ENCODE measurements at places on chromosomes 2 and 18.

DNA sequence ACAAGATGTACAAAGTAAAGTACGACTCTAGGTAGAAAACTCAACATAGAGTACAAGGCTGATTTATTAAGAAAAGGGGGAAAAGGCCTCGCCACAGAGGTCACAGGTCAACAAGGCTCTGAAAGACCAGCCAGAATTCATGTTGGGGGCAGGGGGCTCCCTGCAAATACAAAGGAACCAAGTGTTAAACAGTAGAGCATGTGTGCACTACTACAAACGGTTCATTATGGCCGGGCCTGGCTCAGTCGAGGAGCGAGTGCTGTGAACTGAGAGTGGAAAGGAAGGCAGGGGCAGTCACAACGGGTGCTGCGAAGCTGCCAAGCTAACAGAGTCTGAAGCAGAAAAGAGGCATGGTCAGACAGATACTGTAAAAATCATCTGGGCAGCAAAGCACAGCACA is 77.1 kb downstream of the MBOAT2 start:
- DNase-seq = no peak

- no peak for DNase-seq
Observed at GRCh38 chr2:158755310-158756087, 39.6 kb upstream of the DAPL1 start.

DNA sequence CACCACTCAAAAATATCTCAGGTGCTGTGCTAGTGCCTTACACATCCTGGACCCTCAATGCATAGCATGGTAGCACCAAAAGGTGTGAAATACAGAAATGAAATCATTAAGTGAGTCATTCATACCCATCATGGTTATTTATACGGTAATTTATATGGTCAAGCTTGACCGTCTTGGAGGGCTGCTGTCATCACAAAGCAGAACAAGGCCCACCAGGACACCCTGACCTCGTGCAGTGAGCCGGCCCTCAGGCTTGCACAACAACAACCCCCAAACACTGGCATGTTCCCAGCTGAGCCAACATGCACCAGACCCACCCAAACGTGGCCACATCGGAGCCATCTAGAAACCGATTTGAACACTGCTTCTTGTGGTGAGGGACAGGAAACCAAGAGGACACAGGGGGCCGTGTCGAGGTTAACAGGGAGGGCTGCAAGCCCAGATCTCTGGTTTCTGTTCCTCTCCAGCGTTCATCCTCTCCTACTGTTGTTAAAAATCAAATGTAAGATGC is 378.5 kb upstream of the ID2 start:
- DNase-seq = no peak

- no peak for DNase-seq
Observed at GRCh38 chr2:41947701-41948396, 100.0 kb upstream of the PKDCC start.

GRCh38 chr2:25497229-25497917 is 155.6 kb upstream of the DNMT3A start:
- DNase-seq = no peak

DNA sequence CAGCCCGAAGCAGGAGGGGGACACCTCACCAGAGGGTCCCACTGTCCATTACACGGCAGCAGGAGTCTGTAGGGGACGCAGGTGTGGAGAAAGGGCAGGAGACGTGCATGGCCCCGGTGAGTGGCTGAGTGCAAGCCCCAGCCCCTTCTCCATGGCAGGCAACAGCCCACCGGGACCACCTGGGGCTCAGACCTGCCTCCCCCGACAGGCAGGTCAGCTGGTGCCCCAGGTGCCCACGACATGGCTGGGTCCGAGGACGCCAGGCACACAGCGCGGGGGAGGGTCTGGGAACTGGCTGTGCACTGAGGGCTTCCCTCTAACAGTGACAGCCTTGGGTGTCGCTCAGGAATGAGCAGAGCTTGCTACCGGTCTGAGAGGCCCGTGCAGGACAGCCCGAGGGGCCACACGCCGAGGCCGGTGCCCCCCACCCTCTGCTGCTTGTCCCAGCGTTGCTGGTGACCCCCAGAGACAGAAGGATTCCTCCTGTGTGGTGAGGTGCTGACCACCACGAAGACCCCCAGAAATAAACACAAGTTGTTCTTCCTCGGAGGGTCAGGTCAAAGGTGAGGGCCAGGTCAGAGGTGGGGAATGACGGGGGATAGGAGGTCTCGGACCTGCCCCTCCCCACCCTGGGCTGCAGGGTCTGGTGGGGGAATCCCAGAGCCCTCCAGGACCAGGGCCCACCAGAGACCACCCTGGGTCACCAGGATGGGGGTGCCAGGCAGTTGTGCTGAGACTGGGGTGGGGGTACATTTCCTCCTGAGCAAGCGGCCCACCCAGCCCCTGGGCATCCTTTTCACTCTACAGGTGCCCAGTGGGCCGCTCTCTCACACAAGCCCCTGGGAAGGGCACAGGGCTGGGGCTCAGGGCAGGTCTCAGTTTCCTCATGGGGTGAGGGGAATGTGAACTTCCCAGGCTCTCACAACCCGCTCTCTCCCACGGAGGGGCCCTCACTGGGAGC is 50.6 kb downstream of the SLC66A2 start:
- peak; percentile 43 for DNase-seq

DNA sequence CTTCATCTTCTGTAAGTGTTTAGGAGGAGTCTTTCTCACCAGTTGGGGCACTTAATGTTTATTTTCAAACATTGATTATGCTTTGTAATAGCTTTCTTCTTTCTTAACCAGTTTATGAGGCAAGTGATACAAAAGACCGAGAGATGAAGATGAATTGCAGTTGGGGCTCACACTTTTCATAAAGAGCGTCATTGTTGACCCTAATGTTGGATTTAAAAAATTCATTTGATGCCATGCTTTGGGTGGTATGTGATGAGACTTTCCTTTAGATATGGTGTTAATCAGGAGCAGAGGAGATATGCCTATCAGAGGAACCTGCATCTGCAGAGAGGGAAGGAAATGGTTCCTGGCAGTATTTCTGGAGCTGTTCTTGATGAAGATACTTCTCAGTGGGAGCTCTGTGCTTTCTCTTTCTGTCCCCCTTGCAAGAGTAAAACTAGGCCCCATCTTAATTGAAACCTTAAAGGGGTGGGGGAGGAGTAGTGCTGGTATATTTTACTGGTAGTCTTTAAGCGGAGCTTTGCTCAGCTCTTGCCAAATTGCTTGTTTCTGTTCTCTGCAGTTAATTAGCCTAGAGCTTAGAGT is 2.3 kb downstream of the EML4 start:
- no peak for DNase-seq

DNA sequence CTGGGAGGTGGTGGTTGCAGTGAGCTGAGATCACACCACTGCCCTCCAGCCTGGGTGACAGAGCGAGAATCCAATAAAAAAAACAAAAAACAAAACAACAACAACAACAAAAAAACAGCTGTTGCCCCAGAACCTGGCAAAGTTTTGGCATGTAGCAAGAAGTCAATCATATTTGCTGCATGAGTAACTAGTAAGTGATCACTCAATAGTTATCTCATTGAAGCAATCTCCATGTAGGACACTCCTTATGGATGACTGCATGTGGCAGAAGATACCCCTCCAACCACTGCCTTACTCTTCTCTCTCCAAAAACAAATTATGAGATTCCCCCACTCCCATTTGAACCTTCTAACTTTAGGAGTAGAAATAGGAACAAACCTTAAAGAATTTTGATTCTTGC is 113.7 kb downstream of the TTC27 start:
- no peak for DNase-seq

GRCh38 chr18:56085551-56085950 is 497.6 kb upstream of the TCF4 start:
- DNase-seq = no peak

GRCh38 chr2:196431076-196431475 is 208.4 kb upstream of the CCDC150 start:
- DNase-seq = no peak

DNA sequence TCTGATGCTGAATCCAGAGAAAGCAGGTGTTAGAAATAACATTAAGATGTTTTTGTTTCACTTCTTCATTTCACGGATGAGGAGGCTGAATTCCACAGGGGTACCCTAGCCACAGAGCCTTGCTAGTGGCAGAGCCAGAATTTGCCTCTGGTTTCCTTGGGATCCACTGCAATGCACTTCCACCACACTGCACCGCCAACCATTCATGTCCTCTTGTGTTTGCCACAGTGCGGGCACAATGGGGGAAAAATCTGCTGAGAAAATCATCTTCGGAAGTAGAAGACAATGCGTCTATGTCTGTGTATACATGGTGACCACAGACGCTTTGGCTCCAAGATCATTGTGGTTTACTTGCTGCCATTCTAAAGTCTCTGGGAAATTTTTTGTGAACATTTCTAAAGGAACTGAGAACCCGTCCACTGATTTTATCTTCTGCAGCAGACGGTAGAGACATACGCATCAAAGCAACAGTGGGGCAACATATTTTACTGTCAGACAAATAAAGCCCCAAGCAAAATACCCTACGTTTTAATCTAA is 14.9 kb downstream of the ICOS start:
- DNase-seq = no peak

DNA sequence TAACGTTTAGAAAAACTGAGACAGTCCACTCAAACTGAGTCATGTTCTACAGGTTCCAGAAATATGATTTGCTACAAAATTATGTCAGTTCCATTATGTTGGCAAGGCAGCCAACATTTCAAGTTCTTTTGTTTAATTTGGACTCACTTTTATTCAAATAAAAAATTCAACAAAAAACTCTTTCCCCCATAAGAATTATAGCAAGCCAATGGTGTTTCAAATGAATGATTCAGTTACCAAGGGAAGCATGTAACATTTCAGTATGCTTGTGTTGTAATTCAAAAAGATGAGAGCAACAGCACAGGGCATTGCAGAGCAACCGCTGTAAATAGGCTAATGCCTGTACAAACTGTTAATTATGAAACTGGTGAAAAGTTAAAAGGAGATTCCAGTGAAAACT is 140.8 kb downstream of the FIGN start:
- no peak for DNase-seq

DNA sequence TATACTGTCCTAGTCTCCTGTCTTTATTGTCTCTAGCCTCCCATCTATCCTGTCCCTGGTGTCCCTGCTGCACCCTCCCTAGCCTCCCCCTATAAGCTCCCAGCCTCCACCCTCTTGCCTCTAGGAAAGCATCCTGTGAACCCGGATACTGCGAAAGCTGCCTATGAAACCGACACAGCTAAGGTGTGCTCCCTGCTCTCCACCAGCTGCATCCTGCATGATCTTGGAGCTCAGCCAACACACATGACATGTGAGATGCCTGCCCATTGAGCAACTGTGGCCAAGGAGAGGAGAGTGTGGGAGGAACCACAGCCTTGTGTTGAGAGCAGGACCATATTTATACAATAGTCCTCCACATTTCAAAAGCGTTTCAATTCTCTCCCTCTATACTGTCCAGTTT is 187.1 kb downstream of the ZBTB7C start:
- DNase-seq = no peak

DNA sequence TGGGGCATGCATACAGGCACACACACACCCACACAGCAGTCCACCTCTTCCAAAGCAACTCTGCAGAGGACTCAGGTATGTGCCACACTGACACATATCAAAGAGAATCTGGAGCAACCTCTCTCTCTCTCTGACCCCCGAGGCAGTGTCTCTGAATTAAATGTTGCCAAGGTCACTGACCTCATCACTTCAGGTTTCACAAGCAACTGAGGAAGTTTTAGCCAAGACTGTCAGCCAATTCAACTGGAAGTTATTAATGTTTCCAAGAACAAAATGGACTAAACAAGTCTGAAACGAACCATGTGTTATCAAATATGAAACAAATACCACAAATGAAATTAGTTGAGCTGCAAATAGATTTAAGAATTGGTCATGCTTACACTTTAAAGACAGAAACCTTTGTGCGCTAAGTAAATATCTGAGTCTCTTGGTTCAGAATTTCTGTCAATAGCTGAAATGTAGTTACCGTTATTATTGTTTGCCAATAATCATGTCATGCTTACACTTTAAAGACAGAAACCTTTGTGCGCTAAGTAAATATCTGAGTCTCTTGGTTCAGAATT is 86.1 kb downstream of the SLC25A12 start:
- no peak for DNase-seq

DNA sequence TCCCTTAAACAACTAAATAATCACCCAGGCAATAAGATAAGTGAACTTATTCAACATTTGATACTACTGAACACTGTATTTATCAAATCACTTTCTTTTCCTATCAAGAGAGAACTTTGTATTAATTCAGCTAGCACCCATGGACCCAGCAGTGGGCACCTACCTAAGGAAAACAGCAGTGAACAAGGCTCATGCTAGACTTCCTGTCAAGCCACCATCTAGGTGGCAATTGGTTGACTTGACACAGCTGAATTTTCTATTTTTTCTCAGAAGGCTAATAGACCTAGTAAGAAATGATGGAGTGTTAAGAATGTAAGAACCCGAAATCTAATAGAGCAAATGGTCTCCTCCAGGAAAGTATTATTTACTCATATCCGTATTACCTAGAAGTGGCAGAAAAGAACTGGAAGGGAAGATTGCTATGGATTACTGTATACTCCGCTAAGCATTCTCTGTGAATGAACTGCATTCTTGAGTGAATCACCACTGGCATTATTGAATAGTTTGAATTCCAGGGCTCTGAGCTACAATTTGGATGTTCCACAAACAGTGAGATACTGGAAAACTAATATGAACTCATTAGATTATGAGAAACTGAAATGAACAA is 988.2 kb upstream of the CDH2 start:
- no peak for DNase-seq

DNA sequence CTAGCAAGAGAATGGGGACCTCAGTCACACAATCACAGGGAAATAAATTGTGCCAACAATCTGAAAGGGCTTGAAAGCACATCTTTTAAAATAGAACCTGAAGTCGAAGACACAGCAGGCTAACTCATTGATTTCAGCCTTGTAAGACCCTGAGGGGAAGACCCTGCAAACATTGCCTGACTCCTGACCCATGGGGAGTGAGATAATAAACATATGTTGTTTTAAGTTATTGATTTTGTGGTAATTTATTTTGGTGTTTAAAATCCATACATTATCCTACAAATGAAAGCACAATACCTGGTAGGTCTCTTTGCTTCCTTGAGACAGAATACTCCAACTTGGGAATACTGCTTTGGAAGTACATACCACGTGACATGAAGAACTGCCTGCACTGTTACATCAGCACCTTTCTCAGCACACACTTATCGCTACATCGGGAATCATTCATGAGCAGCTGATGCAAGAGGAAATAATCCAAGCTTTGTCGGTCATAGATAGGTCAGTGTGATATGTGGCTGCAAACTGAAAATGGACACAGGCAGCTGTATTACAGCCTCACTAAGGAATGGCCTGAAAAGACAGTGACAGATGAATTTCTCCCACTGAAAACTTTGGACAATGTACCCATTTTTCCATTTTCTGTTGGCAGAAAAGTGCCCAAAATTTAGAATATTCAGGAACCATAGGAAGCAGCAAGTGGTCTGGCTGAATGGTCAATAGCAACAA is 494.5 kb upstream of the MAP2 start:
- DNase-seq = no peak

- DNase-seq = peak; percentile 41
Observed at GRCh38 chr18:79381811-79382311, 13.9 kb upstream of the NFATC1 start.

- no peak for DNase-seq
Observed at GRCh38 chr2:100160396-100160795, 18.0 kb upstream of the AFF3 start.

GRCh38 chr2:212990697-212991096 is 160.7 kb downstream of the IKZF2 start:
- no peak for DNase-seq
